ENCODE measurements at places on chromosomes 2 and 18.

DNA sequence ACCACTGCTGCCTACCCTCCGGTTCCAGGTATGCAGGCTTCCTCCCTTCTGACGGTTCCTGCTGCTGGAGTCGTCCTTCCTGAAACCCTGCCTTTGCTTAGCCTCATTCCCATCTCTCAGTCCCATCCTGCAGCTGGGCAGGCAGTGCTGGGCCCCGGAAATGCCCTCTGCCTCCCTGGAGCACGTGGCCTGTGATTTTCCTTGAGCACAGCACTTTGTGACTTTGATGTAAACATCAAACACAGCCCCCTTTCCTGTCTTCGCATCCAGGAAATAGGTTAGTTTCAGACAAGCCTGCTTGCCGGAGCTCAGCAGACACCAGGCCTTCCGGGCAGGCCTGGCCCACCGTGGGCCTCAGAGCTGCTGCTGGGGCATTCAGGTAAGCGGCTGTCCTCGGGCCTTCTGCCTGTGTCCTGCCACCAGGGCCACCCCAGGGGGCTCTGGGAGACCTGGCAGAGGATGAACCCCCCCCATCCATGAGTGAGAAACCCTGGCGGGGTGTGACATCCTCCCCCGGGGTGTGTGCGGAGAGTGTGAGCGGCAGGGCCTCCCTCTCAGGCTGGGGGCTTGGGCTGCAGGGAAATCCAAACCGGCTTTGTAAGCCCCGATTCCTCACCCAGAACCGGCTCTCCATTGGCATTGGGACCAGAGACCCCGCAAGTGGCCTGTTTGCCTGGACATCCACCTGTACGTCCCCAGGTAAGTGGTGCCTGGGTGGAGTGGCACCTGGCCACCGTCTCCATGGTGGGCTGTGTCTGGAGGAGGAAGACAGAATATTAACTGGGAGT, at the start of gene ZAP70:
Gene ZAP70, plus strand, starts transcription at position 281 of the 788 bp plus-strand sequence. CDS start 10,461 bp downstream, outside the sequence.
- peak; percentile 27 for DNase-seq

DNA sequence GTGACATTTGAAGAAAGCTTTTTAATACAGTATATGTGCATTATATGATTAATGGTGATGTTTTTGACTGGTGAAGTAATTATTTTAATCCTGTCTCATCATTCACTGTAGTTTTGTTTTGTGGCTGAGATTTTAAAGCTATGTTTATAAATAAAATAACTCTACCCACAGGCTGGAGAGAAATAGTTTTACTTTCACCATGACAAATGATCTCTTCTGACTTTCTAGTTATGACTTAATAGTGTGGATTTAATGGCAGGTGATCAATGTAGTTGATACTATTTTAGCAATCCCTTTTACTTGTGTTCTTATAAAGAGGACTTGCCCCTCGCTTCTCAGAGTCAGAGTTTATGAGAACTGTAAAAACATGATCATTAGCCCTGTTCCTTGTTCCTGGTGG, 289.5 kb upstream of the SIX3 start:
- no peak for DNase-seq

- DNase-seq = no peak
These were observed 37.8 kb downstream of the AGPS start for GRCh38 chr2:177430411-177430810.

GRCh38 chr2:97931858-97932225, 63.9 kb downstream of the TMEM131 start:
- no peak for DNase-seq

GRCh38 chr2:15364561-15364960, 196.6 kb downstream of the NBAS start:
- no peak for DNase-seq

DNA sequence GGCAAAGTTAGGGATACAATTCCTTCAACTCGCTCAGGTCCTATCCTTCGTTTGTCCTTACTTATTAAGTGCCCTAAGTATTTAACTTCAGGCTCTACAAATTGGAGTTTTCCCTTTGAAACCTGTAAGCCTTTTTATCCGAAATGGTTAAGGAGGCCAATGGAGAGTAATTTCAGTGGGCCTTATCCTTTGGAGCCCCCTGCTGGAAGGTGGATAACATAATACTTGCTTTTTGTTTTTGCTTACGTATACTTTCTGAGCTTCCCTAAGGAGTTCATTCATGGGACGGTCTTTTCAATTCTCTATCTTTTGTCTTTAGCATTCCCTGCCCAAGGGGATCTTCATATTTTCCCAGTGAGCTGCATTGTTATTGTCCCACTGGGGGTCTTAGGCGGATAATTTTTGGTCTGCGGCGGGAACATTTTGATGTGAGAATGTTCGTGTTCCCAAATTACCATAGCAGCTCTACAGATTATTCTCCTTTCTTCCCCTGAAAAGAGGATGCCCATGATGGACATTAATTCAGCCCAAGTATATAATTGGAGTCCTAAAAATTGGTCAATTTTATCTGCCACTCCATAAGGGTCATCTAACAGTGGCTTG, 34.4 kb upstream of the TRAPPC8 start:
- DNase-seq = peak; percentile 30

DNA sequence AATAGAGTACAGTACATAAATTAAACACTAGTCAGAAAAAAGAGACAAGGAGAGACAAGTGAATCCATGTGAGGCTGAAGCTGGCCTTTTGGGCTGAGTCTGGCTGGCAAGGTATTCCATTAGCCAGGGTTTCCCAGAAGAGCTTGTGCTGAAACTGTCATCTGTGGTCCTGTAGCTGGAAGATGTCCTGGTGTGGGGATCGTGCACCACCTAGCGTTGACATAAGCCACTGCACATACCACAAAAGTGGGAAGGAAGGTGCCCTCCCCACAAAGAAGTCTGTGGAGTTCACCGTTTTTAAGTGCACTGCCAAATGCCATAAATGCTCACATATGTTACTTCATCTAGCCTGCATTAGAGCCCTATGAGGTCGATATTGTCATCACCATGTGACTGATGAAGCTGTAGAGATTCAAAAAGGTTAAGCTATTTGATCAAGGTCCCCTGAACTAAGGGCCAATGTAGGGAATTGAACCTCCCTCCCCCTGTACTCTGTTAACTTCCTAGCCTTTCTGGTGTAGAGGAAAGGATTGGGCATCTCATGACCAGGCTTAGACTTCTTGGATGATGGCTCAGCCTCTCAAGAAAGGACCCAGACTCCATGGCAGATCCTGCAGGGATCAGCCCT, 31.9 kb upstream of the GALNT14 start:
- DNase-seq = peak; percentile 66

GRCh38 chr2:33395655-33396249, 80.7 kb upstream of the RASGRP3 start:
- peak; percentile 76 for DNase-seq

DNA sequence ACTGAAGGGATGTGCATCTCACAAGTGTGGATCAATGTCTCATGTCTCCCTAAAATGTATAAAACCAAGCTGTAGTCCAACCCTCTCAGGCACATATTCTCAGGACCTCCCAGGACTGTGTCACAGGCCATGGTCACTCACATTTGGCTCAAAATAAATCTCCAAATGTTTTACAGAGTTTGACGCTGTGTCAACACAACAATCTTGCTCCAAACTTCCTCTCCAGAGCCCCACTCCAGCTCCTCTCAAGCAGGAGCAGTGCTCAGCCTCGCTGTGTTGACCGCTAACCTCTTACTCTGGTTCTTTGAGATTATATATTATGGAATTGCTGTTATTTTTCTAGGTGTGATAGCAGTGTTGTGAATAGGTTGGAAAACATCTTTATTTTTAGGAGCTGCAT, 56.2 kb downstream of the CYP27C1 start:
- DNase-seq = peak; percentile 17

- no peak for DNase-seq
These were observed 224.5 kb downstream of the CCDC102B start for GRCh38 chr18:69022426-69022825.

- DNase-seq = no peak
These were observed 795 bp upstream of the TCF7L1 start for GRCh38 chr2:85132397-85132796.

GRCh38 chr2:212665948-212666347, 127.3 kb upstream of the ERBB4 start:
- no peak for DNase-seq

DNA sequence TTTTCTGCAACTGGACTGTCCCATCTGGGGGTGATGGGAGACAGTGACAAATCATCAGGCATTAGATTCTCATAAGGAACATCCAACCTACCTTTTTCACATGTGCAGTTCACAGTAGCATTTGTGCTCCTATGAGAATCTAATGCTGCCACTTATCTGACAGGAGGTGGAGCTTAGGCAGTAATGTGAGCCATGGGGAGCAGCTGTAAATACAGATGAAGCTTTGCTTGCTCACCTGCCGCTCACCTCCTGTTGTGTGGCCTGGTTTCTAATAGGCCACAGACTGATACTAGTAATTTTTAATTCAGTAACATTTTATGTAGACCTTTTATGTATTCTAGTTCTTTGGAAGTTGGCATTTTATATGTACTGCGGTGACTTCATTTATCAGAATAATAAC, 180.1 kb upstream of the SPOPL start:
- no peak for DNase-seq

- DNase-seq = peak; percentile 1
These were observed 108.3 kb downstream of the CDH7 start for GRCh38 chr18:65859075-65859474.

- no peak for DNase-seq
These were observed 463.9 kb upstream of the HNRNPA3 start for GRCh38 chr2:176748662-176749061.

GRCh38 chr2:137644731-137645130, 319.5 kb upstream of the HNMT start:
- no peak for DNase-seq

- peak; percentile 24 for DNase-seq
These were observed 86.6 kb downstream of the ASB1 start for GRCh38 chr2:238513346-238513745.

- peak; percentile 74 for DNase-seq
These were observed 7.6 kb upstream of the CHRNA1 start for GRCh38 chr2:174771631-174772471.

- DNase-seq = no peak
These were observed 72.7 kb downstream of the CLIP4 start for GRCh38 chr2:29187926-29188325.

- peak; percentile 53 for DNase-seq
These were observed 205.1 kb downstream of the ARL4C start for GRCh38 chr2:234291765-234292204.

GRCh38 chr2:1595274-1595673, 149.0 kb downstream of the PXDN start:
- DNase-seq = no peak

DNA sequence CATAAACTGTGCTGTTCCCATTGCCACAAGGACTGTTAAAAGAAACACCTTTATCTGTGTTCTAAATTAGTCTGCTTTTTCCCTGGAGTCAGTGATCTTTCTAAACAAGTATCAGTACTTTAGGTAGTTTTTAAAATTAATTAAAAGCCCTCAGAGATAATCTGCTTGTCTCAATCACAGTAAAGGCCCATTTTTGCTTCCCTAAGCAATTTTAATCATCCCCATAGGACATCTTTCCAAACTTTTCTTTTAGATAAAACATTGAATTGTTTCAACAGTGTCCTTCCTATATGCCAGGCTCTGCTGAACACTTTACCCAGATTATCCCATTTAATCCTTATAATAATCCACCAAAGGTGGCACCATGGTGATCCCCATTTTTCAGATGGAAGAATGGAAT, 3.9 kb downstream of the ERICH2 start:
- DNase-seq = no peak

GRCh38 chr2:238450440-238450861, 23.7 kb downstream of the ASB1 start:
- DNase-seq = no peak

DNA sequence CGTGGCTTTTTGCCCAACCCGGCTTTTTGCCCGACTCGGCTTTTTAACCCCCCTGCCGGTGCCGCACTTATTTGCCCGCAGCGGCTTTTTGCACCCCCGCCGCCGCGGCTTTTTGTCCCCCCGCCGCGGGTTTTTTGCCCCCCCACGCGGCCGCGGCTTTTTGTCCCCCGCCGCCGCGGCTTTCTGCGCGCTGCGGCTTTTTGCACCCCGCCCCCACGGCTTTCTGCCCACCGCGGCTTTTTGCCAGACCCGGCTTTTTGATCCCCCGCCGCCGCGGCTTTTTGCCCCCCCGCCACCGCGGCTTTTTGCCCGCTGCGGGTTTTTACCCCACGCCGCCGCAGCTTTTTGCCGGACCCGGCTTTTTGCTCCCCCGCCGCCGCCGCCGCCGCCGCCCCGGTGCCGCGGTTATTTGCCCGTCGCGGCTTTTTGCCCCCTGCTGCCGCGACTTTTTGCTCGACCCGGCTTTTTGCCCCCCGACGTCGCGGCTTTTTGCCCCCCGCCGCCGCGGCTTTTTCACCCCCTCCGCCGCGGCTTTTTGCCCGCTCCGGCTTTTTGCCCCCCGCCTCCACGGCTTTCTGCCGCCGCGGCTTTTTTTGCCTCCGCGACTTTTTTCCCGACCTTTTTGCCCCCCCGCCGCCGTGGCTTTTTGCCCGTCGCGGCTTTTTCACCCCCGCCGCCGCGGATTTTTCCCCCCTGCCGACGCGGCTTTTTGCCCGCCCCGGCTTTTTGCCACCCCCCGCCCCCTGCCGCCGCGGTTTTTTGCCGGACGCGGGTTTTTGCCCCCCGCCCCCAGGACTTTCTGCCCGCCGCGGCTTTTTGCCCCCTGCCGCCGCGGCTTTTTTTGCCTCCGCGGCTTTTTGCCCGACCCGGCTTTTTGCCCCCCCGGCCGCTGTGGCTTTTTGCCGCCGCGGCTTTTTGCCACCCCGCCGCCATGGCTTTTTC, 2786.5 kb downstream of the RPIA start:
- peak; percentile 41 for DNase-seq

DNA sequence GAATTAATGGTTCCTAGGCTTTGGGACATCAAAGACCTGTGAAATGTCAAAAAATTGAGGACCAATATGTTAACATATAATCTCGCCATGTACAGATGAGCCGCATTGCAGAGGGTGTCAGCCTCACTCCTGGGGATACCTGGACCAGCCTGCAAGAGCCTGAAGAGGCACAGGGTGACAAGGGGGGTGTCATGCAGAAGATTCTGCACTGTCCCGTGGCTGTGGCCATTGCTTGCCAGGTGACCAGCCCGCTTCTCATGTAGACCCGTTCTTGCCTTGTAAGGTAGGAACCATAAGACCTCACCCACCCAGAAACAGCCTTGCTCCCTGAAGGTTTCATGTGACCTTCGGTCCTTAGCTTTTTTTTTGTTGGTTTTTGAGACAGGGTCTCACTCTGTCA, 37.5 kb downstream of the TMEM37 start:
- DNase-seq = no peak

DNA sequence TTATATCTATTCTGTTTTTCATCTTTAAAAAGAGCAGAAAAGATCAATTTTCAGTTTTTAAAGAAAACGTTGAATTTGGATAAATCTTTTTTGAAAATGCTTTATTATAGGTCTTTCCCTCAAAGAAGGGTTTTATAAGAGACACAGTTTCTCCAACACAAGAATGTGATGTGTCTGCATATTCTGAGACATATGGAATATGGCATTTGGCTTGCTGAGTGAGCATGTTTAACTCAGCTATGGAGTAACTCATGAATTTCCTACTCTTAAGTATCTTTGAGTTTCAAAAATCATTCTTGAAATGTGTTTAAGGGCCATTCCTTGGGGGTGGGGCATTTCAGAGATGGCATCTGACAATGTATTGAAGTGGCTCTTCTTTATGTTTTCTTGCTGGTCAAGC, 191.5 kb downstream of the CCDC85A start:
- no peak for DNase-seq

Measured in Caco-2 (cell line).